DND-41 (cell line): ENCODE measurements at places on chromosomes 2 and 18.

GRCh38 chr2:217842017-217842416, 160.8 kb downstream of the TNS1 start:
- no peak for DNase-seq

GRCh38 chr2:227347117-227347516, 22.1 kb downstream of the MFF start:
- no peak for DNase-seq

- no peak for DNase-seq
These were observed 105.9 kb upstream of the THOC1 start for GRCh38 chr18:373780-374179.

DNA sequence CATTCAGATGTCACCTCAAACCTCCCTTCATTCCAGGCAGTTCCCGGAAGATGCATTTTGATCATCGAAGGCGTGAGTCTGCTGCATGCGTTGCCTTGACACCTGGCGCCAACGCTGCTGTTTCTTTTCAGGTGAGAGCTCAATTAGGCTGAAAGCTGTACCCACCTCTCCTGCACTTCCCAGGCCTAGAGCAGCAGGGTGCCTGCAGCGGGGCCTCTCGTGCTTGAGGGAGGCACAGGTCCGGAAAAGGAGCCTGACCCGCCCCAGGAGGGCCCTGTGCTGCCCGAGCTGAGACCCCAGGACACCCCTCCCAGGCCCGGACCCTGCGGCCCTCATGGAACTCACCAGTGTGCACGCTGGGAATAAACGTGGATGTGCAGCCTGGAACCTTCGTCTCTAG, 31.4 kb upstream of the KCNG2 start:
- DNase-seq: no peak

- no peak for DNase-seq
These were observed 149.0 kb upstream of the ZNF516 start for GRCh38 chr18:76643996-76644395.

- no peak for DNase-seq
These were observed 2119.6 kb upstream of the PIK3C3 start for GRCh38 chr18:39835303-39836030.

GRCh38 chr2:230226051-230226551, 565 bp downstream of the SP140 start:
- DNase-seq: no peak

- no peak for DNase-seq
These were observed 239.8 kb downstream of the PDE11A start for GRCh38 chr2:177832611-177833433.

- no peak for DNase-seq
These were observed 110.6 kb downstream of the ZNF532 start for GRCh38 chr18:58975296-58975695.

GRCh38 chr18:499776-500631, 497 bp downstream of the COLEC12 start:
- no peak for DNase-seq

DNA sequence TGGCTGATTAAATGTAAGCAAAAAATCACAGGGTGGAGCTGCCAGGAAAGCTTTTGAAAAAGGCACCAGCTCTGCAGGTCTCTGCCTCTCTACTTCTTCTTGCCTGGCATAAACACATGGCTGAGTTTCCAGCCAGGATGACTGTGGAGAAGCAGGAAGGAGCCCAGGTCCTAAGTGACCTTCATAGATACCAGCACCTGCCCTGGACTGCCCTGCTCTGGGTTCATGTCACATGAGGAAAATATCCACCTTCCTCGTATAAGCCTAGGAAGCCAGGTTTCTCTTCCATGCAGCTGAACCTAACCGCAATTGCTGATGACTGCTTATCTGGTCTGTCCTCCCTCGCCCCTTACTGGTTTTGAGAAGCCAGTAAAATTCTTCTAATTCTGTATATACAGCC, 47.8 kb upstream of the CREB1 start:
- DNase-seq: no peak

- DNase-seq: no peak
These were observed 59.6 kb downstream of the GALNT14 start for GRCh38 chr2:31078579-31079105.

- DNase-seq: no peak
These were observed 17.6 kb downstream of the AFF3 start for GRCh38 chr2:100124761-100125160.

GRCh38 chr18:6401687-6402086, 13.0 kb downstream of the L3MBTL4 start:
- DNase-seq: no peak

DNA sequence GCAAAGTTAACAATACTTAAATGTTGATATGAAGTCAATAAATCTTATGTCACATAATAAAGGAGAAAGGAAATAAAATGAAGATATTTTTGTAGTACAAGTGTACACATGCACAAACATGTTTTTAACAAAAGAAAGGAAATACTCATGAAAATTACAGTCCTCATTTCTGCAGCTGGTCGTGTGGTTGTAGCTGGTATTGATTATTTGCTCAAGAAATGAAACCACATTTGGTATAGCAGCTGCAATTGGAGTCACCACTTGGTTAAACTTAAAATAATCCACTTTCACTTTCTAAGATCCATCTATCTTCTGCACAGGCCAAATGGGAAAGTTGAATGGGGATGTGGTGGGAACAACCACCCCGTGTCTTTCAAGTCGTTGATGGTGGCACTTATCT, 580.5 kb upstream of the NRXN1 start:
- no peak for DNase-seq

GRCh38 chr2:157911750-157912149, 35.6 kb upstream of the ACVR1 start:
- DNase-seq: no peak

GRCh38 chr2:27007416-27008374, 25.1 kb upstream of the TMEM214 start:
- no peak for DNase-seq

DNA sequence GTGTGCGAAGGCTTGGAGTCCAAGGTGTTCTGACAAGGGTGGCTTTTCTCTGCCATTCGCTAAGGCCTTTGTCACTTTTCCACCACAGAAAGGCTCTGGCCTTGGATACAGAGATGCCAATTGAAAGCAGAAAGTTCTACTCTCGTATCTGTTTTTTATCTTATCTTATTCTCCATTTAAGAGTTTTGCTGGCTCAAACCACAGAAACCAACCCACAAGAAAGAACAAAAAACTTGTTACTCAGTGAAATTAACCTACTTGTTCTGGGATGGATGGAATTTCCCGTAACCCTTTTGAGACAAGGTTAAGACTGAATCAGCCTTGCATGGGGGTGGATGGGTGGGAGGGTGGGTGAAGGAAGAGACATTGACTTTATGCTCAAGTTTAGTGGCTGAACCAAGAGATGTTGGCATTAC, 221.7 kb downstream of the CDH20 start:
- DNase-seq: no peak

DNA sequence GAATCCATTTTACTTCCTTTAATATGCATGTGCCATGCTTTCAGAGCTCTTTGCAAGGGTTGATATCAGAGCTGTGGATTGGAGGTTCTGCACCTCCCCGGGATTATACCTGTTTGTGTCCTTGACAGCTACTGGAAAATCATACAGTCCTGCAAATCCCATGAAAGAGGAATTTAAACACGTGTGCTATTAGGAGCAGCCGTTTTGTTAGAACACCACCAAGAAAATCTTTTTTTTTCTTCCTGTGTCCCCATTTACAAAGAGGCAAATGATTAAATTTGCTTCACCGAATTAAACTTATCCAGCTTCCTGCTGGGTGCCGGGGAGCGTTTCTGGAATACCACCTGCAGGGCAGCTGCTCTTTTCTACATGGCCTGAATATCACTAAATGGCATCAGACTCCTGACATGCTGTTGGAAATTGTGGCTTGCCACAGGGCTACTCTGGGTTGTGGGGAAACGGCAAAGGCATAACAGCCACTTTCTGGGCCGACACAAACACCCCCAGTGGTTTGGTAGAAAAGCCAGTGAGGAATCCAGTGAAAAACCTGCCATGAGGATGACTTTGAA, 23.4 kb upstream of the SOX11 start:
- DNase-seq: peak; percentile 69

DNA sequence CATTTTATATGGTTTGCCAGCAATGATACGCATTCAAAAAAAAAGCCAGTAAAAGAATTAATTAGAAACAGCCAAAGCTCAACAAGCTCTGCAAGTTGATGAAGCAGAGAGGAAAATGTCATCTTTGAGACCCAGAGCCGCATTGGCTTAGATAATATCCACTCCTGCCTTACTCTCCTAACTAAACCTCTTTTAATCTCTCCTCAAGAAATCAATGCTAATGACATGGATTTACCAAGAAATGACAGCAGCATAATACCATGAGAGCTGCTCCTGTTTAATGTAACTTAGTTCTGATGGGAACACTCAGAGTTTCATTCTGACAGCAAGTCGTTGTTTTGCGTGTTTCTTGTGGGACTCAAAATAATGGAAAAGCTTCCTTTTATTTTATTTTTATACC, 1099.4 kb upstream of the PIK3C3 start:
- no peak for DNase-seq

GRCh38 chr2:119218478-119219064, 5.1 kb upstream of the STEAP3 start:
- peak; percentile 27 for DNase-seq

DNA sequence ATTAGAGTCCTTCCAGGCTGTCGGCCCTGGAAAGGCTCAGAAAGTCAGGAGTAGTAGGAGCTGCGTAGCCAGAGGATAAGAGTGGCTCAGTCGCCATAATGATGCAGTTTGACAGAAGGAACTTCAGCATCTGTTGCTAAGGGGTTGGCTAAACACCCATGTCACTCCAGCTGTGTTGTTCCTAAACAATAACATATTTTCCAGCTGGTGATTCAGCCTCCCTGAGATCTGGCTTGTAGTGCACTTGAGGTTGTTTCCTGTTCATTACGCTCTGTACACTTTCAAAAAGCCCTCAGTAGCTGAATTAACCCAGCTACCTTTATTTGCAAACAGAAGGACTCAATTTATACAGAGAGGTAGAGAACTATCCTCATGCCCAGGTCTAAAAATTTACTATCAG, 39.7 kb upstream of the EPAS1 start:
- DNase-seq: no peak

- no peak for DNase-seq
These were observed 163.6 kb upstream of the TANK start for GRCh38 chr2:160996584-160996983.

DNA sequence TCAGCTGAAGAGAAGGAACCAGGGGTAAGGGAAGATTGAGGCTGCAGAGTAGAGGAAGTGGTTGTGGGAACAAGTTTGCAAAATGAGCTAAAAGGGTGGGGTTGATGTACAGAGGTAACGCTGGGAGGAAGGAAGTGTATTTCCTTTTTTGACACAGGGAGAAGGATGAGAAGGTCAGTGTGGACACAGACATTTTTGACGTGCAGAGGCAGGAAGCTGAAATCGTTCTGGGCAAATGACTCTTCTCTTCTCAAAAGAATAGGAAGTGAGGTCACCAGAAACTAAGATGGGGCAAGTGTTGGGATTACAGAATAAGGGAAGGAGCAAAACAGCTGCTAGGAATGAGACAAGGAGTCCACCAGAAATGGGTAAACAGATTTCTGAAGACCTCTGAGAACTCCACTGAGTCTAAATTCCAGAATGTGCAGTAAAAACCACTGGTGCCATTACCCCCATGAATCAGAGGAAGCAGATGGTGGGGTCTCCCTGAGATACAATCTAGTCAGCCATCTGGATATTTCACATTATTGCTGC, 20.0 kb upstream of the RNF149 start:
- peak; percentile 78 for DNase-seq

- no peak for DNase-seq
These were observed 135.3 kb downstream of the CALCRL start for GRCh38 chr2:187312718-187313282.

DNA sequence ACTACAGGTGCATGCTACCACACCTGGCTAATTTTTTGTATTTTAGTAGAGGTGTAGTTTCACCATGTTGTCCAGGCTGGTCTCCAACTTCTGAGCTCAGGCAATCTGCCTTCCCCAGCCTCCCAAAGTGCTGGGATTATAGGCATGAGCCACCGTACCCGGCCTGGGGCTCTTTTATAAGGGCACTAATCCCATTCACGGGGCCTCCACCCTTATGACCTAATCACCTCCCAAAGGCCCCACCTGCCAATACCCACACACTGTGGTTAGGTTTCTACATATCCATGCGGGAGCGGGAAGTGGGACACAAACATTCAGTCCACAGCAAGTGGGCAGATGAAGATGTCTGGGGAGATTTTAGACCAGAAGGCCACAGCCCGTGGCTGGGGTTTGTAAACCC, 164.7 kb upstream of the SH3BP4 start:
- DNase-seq: no peak

- DNase-seq: no peak
These were observed 178.6 kb downstream of the MGAT5 start for GRCh38 chr2:134432435-134432883.

DNA sequence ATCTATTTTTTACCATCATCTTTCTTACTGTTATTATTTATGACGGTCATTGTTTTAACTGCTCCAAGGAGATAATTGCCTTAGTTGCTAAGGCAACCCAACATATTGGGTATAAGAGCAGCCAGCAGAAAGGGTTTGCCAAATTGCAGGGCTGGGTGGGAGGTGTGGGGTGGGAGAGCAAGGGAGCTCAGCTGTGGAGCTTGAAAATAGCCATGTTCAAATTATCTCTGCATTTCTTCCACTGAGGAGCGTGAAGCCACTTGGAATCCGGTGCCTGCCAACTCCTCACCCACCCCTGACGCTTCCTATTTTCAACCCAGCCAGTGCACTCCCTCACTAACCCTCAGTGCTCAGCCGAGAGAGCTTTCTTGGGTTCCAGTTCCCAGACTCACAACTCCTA, 60.8 kb downstream of the SETBP1 start:
- DNase-seq: no peak

- DNase-seq: peak; percentile 58
These were observed 3.0 kb downstream of the SLC1A4 start for GRCh38 chr2:64992218-64992617.

DNA sequence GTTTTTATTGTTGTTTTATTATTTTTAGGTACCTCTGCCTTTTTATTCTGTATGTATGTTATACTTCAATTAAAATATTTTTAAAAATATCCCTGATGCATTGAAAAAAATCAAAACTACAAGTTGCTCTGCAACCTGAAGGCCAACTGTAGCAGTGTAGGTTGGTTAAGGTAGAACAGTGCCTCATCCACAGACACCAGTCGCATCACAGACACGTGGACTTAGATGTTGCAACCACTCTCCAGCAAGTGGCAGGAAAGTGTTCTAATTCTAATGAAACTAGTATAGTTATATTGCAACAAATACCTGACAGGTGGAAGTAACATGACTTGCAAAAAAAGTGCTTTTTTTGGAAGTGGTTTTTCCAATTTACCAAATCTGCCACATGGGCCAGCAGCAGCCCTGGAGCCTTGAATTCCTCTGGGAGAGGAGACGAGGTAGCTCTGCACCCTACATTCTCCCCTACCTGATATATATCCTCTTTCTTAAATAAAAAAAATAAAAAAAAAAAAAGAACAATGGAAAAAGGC, 28.4 kb upstream of the SLC3A1 start:
- no peak for DNase-seq

- no peak for DNase-seq
These were observed 27.4 kb upstream of the SLC20A1 start for GRCh38 chr2:112618383-112618782.

GRCh38 chr2:65403529-65403915, 28.9 kb downstream of the SPRED2 start:
- DNase-seq: no peak

GRCh38 chr2:19690429-19690828, 211.4 kb downstream of the TTC32 start:
- no peak for DNase-seq
